ENCODE measurements at places on chromosomes 7 and 10.

GRCh38 chr7:55475855-55476803 is 96.2 kb downstream of the VOPP1 start:
- DNase-seq = no peak

DNA sequence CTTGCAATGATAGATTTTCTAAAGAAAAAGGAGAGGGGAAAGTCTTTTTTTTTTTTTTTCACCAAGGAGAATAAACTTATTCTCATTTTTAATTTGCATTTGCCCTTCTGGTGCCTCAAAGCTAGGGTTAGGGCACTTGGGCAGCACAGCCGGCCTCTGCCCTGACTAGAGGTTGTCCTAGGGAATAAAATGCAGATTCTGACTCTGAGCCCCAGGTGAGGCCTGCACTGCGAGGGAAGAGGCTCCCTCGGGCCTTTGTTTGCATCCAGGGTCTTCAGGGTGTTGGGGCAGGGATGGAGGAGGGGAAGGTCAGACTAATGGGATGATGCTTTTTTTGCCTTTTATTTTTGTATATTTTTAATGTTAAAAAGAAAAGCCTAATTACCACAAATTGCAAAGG is 7.8 kb downstream of the MYL7 start:
- no peak for DNase-seq

DNA sequence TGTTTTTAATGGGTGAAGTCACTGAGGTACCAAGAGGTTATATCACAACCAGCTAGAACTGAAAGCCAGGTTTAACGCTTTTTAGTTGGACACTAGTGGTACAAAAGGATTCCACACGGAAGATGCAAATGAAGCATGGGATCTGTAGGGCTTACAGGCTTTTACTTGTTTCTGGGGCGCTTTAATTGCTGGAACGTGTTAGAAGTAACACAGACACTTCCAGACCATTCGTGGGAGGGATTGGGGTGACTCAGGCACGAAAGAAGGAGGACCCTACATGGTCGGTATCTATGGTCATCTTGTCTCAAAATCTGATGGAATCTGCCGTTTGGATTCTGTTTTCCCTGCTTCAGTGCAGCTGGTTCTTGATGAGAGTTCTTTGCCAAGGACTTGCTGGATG is 1.0 kb downstream of the YKT6 start:
- no peak for DNase-seq

GRCh38 chr7:90777041-90777440 is 180.9 kb downstream of the CDK14 start:
- no peak for DNase-seq

GRCh38 chr10:96360766-96361165 is 2.0 kb upstream of the OPALIN start:
- DNase-seq = no peak

DNA sequence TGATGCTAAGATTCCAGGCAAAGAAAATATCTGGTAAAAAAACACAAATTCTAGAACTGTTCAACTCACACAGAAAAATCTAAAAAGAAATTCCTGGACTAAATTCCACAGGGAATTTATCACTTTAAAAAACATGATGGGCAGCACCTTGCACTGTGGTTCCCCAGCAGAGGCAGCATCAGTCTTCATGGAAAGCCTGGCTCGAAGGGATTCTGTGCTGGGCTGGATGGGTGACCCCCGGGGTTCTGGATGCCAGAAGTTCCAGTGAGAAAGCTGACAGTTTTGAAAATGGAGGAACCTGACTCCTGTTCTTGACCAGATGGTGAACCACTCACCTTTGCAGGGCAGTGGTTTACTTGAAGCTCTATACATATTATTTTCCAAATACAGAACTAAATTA is 52.0 kb downstream of the RAB11FIP2 start:
- no peak for DNase-seq

DNA sequence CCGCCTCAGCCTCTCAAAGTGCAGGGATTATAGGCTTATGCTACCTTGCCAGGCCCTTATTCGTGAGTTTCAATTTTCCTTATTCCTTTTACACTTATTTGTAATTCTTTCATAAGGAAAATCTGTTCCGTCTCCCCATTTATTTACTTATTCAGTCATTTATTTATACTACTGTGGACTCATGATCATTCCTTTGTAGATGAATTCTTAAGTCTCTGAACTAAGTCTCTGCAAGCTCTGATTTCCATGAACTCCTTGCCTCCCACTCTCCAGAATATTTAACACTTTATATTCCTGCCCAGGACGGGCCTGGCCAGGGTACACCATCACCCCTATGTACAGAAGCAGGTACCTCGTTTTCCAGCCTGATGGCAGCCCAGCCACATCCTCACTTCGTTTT is 39.4 kb downstream of the PFKFB3 start:
- DNase-seq = no peak

DNA sequence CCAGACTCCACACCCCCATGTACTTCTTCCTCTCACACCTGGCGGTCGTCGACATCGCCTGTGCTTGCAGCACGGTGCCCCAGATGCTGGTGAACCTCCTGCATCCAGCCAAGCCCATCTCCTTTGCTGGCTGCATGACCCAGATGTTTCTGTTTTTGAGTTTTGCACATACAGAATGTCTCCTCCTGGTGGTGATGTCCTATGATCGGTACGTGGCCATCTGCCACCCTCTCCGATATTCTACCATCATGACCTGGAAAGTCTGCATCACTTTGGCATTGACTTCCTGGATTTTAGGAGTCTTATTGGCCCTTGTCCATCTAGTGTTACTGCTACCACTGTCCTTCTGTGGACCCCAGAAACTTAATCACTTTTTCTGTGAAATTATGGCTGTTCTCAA is 4.8 kb downstream of the OR2A25 start:
- no peak for DNase-seq

DNA sequence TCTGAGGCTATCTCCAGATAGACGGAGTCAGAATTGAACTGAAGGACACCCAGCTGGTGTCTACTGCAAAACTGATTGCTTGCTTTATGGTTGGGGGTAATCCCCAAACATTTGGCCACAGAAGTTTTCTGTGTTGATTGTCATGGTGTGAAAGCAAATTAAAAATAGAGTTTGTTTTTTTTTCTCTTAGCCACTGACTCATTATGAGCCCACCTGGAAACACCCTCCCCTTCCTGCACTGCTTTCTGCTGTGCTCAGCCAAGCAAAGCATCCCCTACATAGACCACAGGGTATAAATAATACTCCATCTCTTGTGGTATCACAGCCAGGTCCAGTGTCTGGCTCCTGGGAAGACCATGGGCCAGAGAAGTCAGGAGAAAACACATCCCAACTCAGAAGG is 6.5 kb upstream of the VWC2 start:
- DNase-seq = no peak

DNA sequence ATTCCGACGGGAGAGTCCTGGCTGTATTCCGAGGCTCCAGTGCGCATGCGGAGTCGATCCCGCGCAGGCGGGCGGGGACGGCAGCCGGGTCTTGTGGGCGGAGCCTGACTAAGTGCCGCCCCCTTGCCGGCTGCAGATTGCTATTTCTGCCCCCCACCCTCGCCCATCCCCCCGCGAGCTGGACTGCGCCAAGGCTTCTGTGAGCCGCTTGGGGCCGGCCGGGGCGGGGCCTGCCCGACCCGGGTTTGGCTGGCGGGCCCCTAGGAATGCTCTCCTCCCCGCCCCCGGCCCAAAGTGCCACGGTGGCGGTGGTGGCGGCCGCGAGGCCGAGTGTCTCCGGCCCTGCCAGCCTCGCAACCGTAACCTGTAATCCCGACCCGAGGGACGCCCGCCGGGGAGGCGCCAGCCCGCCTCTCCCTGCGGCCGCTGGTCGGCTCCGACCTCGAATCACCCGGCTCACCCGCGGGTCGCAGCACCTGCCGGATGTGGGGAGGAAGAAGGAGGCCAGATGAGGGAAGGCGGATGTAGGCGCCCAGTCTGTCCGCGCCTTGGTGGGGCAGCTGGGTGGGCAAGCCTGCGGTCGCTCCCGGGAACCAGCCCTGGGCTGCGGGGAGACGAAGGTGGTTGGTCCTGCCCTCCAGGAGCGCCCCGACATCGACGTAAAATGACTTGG is 702 bp upstream of the KAZALD1 start:
- peak; percentile 69 for DNase-seq

DNA sequence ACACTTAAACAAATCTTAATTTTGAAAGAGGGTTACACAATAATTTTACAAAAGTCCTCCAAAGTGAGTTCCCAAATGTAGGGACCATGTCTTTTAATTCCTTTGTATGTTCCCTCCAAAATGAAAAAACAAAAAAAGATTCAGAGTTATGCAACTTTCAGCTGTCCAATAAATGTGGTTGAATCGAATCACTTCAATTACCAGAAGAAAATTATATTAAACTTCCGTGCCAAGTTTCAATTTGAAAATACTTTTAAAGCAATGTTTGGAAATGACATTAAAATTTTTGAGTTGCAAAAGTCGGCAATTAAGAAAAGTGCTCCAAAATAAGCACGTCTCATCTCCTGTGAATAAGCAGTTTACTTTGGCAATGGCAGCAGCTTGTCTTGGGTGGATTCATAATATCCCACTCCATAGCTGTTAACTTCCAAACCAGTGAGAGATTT is 60.3 kb upstream of the C1GALT1 start:
- no peak for DNase-seq

- DNase-seq = no peak
Measured at GRCh38 chr7:84538268-84538667, 343.7 kb upstream of the SEMA3A start.

GRCh38 chr7:137975768-137976167 is 26.1 kb downstream of the CREB3L2 start:
- no peak for DNase-seq

GRCh38 chr7:157863906-157864810 is 527.4 kb downstream of the DNAJB6 start:
- no peak for DNase-seq

Measured in NCI-H748 treated with DMSO at 0.1 percent for 48 hours (cell line).